SJSA1 (cell line): ENCODE measurements at places on chromosomes 7 and 10. TPM values are rescaled to one million over a fixed set of nuclear protein-coding genes. Genes with fewer than 3 reads are reported as not detected.

NCF1 gene
- total RNA-seq, result not detected in 2 replicates

OR2A5 gene
- total RNA-seq, result not detected in 2 replicates

CCDC172 gene
- total RNA-seq, result not detected in 2 replicates

NCOA4 gene
- total RNA-seq, result 236 and 245 TPM in 2 replicates

TMEM130 gene
- total RNA-seq, result 0.72 and 1.1 TPM in 2 replicates

ICA1 gene
- total RNA-seq, result not detected in 2 replicates

DYNC1I1 gene
- 3.9 and 6.2 TPM in 2 replicates for total RNA-seq

WDFY4 gene
- total RNA-seq, result 0.16 TPM in 1 of 2 replicates, not detected in the other

MBL2 gene
- total RNA-seq, result not detected in 2 replicates

GCK gene
- total RNA-seq, result 0.13 and 1.6 TPM in 2 replicates

DNA sequence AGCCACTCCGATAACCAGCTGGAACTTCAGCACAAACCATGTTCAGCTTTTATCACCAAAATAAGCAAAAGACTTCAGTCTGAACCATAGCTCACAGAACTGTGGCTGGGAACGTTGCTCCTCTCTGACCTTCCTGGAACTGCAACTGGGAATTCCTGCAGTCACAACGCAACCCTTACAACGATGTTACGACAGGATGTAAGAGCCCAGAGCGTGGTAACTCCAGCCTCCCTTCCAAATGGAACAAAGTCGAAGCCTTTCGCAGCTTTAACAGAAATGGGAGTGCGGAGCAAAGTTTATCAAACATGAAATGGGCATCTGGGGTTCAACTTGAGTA is 162.6 kb downstream of the ADAM12 start:
- no peaks in the 10 kb centered on the region for H3K36me3 ChIP-seq
- H3K27me3 ChIP-seq, result no peaks in the 10 kb centered on the region
- DNase-seq, result no peak
- H3K4me3 ChIP-seq, result no peak overlapping the region

GRCh38 chr7:104935276-104935675 is 78.7 kb upstream of the KMT2E start:
- no peaks in the 10 kb centered on the region for H3K36me3 ChIP-seq
- no peaks in the 10 kb centered on the region for H3K4me1 ChIP-seq
- no peak overlapping the region for H3K4me3 ChIP-seq
- H3K27me3 ChIP-seq, result no peaks in the 10 kb centered on the region
- no peak for DNase-seq

- H3K4me1 ChIP-seq, result no peaks in the 10 kb centered on the region
- H3K27me3 ChIP-seq, result no peaks in the 10 kb centered on the region
- DNase-seq, result no peak
- no peak overlapping the region for H3K27ac ChIP-seq
- no peak overlapping the region for H3K4me3 ChIP-seq
- H3K36me3 ChIP-seq, result no peaks in the 10 kb centered on the region
Measured at GRCh38 chr10:123480845-123481244, 185.3 kb upstream of the GPR26 start.

GRCh38 chr7:55140221-55140940 is 121.6 kb downstream of the EGFR start:
- peaks cover 7% of the 10 kb centered on the region for H3K4me1 ChIP-seq
- H3K27me3 ChIP-seq, result no peaks in the 10 kb centered on the region
- no peak for DNase-seq
- no peak overlapping the region for H3K27ac ChIP-seq
- peaks cover 27% of the 10 kb centered on the region for H3K36me3 ChIP-seq

- no peak overlapping the region for H3K4me3 ChIP-seq
- H3K27me3 ChIP-seq, result no peaks in the 10 kb centered on the region
- H3K4me1 ChIP-seq, result no peaks in the 10 kb centered on the region
- H3K36me3 ChIP-seq, result no peaks in the 10 kb centered on the region
- no peak for DNase-seq
Measured at GRCh38 chr7:120052884-120053382, 220.0 kb upstream of the KCND2 start.

DNA sequence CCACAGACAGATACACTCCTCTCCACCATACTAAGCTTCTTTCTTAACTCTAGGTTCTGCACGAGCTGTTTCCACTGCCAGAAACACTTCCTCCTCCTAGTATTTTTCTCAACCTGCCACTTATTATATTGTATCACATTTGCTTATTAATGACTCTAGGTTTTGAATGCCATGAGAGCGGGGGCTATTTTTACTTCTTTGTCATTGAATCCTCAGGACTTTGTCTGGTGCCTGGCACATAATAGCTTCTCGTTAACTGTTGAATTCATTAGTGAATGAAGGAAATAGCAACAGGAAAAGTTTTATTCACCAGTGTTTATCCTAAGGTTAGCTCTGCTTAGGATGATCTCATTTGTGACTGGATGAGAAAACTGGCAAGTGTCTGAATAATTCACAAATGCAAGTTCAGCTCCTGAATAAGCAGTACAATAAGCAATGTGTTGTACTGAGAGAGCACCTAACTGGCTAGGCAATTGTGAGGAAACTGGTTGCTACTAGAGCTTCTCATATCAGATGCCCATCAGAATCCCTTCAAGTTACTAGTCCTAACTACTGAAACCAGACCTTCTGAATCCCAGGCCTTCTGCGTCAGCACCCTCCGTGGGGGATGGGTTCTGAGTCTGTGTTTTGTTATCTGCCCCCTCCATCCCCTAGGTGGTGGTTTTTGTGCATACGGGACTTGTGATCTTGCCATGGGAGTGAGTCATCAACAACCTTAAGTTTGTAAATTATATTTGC is 92.7 kb downstream of the LSMEM1 start:
- H3K4me1 ChIP-seq, result no peaks in the 10 kb centered on the region
- H3K27me3 ChIP-seq, result no peaks in the 10 kb centered on the region
- no peak for DNase-seq

GRCh38 chr7:151351027-151351426 is 9.4 kb downstream of the NUB1 start:
- H3K4me3 ChIP-seq, result no peak overlapping the region
- peaks cover 67% of the 10 kb centered on the region for H3K36me3 ChIP-seq
- H3K27ac ChIP-seq, result no peak overlapping the region
- no peaks in the 10 kb centered on the region for H3K27me3 ChIP-seq

- no peaks in the 10 kb centered on the region for H3K36me3 ChIP-seq
- no peaks in the 10 kb centered on the region for H3K4me1 ChIP-seq
- H3K27me3 ChIP-seq, result no peaks in the 10 kb centered on the region
Measured at GRCh38 chr10:76195654-76196390, 764.4 kb downstream of the LRMDA start.

DNA sequence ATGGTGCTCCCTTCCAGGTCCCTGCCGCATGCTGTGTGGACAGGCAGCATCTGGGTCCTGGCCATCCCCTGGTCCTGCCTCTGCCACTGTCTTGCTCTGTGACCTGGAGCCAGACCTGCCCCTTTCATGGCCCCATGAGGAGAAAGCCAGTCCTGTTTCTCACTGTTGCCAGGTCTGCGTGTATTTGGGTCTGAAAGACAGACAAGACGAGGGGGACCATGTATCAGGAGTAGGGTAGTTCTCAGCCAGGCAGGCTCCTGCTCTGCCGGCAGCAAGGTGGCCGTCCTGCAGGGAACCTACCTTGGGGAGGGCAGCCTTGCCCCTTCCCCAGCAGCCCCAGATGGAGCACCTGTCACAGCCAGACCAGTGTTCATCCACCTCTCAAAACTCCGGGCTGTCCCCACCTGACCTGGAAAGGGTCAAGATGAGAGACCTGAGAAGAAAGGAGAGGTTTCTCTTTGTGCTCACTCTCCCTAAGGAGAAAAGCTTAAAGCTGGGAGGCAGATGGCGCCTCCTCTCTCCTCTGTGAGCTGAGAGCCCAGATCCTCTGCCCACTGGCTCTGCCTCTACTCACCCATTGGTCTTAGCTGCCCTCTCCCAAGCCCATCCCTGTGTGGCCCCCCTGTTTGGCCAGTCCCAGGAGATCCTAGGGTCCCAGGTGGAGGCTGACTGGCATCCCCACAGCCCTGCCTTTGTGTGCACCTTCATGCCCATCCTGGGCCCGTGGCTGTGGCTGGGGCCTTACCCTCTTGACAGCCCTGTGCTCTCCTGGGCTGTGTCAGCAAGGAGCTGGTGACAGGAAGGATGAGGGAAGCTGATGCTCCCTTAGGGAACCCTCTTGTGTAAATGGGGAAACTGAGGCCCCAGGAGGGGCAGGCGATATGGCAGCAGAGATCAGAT is 116.1 kb upstream of the PCBD1 start:
- H3K27me3 ChIP-seq, result no peaks in the 10 kb centered on the region
- DNase-seq, result no peak
- H3K27ac ChIP-seq, result no peak overlapping the region

DNA sequence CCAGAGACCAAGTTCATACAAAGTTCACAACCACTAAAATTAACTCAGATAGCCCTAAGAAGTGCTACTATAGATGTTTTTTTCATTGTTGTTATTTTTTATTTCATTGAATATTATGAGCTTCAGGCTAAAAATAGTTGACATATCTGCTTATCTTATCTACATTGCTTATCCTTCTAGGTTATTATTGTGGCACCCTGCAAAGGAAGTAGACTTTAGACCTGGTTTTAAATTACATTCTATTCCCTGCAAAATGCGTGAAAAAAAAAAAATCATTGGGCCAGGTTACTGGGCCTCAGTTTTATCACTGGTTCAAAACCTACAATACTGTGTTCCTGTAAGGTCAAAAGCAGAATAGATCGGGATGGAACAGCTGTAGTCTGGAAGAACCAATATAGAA is 811.0 kb downstream of the GRM8 start:
- H3K4me3 ChIP-seq, result no peak overlapping the region
- no peaks in the 10 kb centered on the region for H3K27me3 ChIP-seq
- no peaks in the 10 kb centered on the region for H3K36me3 ChIP-seq
- no peak overlapping the region for H3K27ac ChIP-seq

GRCh38 chr7:18401757-18402156 is 93.8 kb upstream of the HDAC9 start:
- no peak for DNase-seq
- H3K4me1 ChIP-seq, result peaks cover 61% of the 10 kb centered on the region
- no peaks in the 10 kb centered on the region for H3K36me3 ChIP-seq
- H3K27me3 ChIP-seq, result no peaks in the 10 kb centered on the region

DNA sequence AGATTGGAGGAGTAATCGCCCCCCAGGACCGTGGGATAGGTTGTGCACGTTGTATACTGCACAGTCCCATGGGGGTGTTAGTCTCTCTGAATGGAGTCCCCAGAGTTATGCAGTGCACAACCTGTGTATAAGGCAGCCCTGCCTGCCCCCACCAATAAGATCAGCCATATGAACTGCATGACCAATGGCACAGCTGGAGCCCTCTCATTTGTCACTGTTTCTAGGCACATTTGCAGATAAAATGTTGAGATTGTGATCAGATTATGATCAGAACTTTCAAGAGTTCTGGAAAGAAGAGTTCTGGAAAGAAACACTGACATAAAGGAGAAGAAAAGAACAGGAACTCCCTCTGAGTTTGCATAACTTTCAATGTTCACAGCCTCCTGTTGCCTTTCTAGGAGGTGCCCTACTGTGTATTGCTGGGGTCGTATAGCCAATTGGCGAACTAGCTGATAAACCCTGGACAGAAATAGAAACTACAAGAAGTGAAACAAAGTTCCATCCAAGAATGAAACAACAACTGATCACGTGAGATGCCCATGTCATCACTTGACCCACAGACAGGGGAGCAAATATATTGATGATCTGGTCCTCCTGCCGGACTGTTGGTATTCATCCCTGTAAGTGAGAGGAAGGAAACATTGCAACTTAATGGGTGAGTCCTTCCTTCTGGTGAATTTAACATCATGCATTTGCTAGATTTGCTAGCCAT is 49.6 kb upstream of the TOMM7 start:
- H3K27ac ChIP-seq, result no peak overlapping the region
- no peak overlapping the region for H3K4me3 ChIP-seq
- H3K4me1 ChIP-seq, result no peaks in the 10 kb centered on the region
- no peaks in the 10 kb centered on the region for H3K36me3 ChIP-seq
- no peaks in the 10 kb centered on the region for H3K27me3 ChIP-seq

DNA sequence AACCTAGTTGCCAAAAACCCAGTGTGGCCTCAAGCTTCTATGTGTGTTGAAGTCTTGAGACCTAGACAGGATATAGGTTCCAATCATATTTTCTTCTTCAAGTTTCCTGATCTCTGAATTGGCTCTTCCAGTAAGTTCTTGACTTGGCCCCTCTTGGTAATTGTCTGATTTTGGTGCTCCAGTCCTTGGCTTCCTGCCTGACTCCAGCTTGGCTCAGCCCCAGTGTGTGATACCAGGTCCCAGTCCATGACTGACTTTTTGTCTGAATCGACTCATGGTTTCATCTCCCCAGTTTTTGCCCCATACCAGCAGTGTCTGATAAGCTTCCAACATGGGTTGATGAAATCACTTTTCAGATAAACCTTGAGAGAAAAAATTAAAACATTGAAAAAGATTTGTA is 72.3 kb downstream of the FAS start:
- no peak overlapping the region for H3K27ac ChIP-seq
- no peak for DNase-seq
- H3K36me3 ChIP-seq, result no peaks in the 10 kb centered on the region
- no peaks in the 10 kb centered on the region for H3K4me1 ChIP-seq

- H3K27me3 ChIP-seq, result no peaks in the 10 kb centered on the region
- H3K4me1 ChIP-seq, result no peaks in the 10 kb centered on the region
- no peaks in the 10 kb centered on the region for H3K36me3 ChIP-seq
- no peak for DNase-seq
- no peak overlapping the region for H3K27ac ChIP-seq
- H3K4me3 ChIP-seq, result no peak overlapping the region
Measured at GRCh38 chr7:32022966-32023365, 47.2 kb downstream of the PDE1C start.

DNA sequence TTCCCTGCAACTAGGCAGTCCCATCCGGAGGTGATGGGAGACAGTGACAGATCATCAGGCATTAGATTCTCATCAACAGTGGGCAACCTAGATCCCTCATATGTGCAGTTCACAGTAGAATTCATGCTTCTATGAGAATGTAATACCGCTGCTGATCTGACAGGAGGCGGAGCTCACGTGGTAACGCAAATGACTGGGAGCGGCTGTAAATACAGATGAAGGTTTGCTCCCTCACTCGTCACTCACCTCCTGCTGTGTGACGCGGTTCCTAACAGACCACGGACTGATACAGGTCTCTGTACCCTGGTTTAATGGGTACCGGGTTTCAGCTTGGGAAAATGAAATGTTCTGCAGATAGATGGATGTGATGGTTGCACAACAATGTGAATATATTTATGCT is 47.8 kb upstream of the PIK3AP1 start:
- H3K4me3 ChIP-seq, result no peak overlapping the region
- DNase-seq, result no peak
- no peaks in the 10 kb centered on the region; the same call in 1 of the 2 replicates for H3K4me1 ChIP-seq
- no peaks in the 10 kb centered on the region for H3K27me3 ChIP-seq
- H3K36me3 ChIP-seq, result no peaks in the 10 kb centered on the region

DNA sequence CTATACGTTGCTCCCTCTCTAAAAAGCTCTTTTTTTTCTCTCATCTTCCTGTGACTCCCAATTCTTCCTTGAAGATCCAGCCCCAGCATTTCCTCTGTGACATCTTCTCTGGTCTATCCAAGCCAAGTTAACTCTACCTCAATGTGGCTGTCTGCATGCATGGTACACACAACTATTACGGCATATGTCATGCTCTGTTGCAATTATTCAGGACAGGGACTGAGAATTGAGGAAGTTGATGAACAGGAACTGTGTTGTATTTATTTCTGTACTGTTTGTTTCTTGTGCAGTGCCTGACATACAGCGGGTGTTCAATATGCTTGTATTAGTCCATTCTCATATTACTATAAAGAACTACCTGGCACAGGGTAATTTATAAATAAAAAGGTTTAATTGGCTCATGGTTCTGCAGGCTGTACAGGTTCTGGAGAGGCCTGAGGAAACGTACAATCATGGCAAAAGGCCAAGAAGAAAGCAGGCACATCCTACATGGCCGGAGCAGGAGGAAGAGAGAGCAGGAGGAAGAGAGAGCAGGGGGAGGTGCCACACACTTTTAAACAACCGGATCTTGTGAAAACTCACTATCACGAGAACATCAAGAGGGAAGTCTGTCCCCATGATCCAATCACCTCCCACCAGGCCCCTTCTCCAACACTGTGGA is 6.3 kb downstream of the TRPV5 start:
- H3K36me3 ChIP-seq, result no peaks in the 10 kb centered on the region
- H3K4me1 ChIP-seq, result no peaks in the 10 kb centered on the region
- H3K27me3 ChIP-seq, result no peaks in the 10 kb centered on the region
- DNase-seq, result no peak
- no peak overlapping the region for H3K27ac ChIP-seq
